ENCODE measurements at places on chromosomes 3 and 15.

GRCh38 chr3:125112981-125113380 is 57.2 kb upstream of the HEG1 start:
- no peak for DNase-seq

DNA sequence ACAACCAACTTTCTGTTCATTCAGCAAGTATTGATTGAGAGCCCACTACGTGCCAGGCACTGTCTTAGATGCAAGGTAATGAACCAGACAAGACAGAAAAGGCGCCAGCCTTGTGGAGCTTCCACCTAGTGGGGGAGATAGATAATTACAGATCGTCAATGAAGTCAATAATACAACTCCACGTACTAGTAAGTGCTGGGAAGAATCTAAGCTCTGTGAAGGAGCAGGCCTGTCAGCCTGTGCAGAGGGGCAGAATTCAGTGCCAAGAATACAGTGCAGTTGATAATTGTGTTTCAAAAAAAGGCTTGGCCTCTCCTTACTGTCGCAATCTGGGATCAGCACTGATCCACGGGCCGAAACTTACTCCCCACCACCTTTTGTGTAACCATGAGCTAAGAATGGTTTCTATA is 186.3 kb downstream of the FEZF2 start:
- no peak for DNase-seq

- no peak for DNase-seq
These were observed 64.0 kb upstream of the EPHA3 start for GRCh38 chr3:89043406-89043932.

- no peak for DNase-seq
These were observed 89.5 kb downstream of the DHX30 start for GRCh38 chr3:47892286-47893040.

- DNase-seq = no peak
These were observed 28.8 kb downstream of the CDIN1 start for GRCh38 chr15:36608180-36608579.

DNA sequence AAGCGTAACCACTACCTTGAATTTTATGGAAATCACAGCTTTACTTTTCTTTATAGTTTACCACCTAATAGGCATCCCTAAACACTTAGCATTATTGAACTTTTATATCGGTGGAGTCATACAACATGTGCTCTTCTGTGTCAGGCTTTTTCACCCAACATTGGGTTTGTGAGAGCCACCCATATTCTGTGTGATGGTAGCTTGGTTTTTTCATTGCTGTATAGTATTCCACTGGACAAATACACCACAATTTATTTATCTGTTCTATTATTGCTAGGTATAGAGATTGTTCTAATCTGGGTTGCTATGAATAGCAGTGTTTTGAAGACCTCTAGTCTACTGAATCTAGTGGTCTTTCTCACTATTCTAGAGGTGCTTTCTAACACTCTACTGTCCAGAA is 31.6 kb upstream of the ATP1B3 start:
- no peak for DNase-seq

- DNase-seq = no peak
These were observed 154.1 kb upstream of the FEZF2 start for GRCh38 chr3:62527474-62527873.

DNA sequence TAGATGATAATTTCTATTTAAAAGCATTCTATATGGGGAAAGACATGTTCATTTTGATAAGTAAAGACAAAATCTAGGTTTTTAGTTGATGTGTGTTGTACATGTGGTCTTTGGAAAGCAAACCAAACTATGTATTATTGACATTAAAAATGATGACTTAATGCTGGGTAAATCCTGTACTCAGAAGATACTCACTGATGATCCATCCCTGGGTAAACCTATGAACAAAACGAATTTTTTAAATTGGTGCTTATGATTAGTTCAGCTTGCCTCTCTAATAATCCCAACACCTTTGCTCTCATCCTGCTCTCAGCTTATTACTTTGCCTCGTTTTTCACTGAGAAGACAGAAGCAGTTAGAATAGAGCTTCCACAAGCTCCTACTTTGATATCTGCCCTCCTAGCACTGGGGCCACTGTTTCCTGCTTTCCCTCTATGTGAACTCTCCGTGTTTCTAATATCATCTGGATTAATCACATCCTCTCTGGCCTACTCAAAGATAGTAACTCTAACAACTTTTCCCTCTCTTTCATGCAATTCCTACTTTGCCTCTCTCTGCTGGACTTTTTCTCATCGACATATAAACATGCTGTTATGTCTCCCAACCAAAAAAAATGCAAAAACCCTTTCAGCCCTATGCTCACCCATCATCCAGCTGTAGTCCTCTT is 29.3 kb downstream of the RARRES1 start:
- DNase-seq = no peak

DNA sequence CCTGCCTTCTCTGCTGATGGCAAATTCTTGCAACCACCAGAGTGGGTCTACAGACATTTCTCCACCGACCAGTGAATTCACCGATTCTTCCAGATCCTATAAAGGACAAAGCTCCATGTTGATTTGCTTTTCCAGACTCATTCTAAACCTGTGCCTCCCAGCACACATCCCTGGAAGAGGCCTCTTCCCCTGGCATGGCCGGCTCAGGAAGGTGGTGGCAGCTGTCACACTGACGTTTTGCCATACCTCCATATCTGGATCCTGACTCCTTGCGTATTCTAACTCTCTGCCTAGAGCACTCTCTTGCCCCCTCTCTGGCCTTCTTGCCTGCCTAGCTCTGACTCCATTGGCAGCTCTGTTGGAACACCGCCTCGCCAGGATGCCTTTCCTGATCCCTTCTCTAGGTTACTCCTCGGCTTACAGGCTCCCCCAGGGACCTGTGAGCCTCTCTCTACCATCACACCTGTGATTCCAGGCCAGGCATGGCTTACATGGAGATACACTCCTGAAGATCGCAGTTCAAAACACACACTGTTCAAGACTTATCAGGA is 31.0 kb downstream of the SLCO2A1 start:
- no peak for DNase-seq

GRCh38 chr3:33482111-33482521 is 41.9 kb upstream of the UBP1 start:
- no peak for DNase-seq

DNA sequence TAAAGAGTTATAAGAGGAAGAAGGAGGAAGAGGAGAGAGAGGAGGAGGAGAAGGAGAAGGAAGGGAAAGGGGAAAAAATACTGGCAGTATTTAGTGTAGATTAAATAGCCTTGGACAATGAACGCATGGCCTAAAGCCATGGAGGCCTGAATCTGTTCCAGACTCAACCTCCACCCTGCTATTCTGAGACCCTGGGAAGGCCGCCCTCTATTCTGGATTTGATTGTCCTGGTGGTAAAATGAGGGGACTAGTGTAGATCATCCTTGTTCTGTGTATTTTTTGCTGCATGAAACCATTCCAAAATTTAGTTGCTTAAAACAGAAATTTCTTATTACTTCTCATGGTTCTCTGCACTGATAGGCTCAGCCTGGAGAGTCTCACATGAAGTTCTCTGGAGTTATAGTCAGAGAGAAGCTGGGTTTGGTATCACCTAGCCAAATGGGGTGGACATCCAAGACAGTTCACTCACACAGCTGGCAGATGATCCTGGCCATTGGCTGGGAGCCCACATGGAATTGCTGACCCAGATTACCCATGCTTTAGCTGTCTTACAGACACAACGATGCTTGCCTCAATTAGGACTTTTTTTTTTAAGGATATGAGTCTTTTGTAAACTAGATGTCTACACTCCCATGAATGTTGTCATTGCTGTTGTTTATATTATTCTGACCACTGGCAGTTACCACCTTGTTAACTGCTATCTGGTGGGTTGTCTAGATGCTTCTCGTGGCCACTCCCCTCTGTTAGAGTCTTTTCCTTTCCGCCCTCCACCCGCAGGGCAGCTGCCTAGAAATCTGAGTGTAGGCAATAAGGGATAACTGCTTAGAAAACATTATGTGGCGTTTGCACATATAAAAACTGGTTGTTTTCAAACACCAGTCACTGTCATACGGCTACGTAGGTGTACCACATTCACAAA is 149.9 kb downstream of the SST start:
- no peak for DNase-seq

DNA sequence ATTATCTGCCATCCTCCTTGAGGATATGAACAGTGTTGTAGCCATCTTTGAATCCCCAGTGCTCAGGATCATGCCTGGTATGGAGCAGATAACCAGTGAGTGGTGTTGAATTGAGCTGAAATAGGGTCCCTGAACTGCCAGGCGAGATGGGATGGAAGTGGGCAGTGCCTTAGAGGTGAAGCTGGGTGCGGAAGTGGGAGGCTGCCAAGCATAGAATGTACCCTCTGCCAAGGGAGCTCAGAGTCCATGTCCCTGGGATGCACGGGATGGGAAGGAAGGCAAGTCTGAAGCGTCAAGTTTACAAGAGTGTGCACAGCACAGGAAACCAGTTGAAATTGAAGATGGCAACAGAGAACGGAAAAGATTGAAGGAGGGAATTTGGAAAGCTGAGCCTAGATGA is 147.0 kb downstream of the CACNA1D start:
- no peak for DNase-seq
